ENCODE measurements at places on chromosomes 5 and 9.

DNA sequence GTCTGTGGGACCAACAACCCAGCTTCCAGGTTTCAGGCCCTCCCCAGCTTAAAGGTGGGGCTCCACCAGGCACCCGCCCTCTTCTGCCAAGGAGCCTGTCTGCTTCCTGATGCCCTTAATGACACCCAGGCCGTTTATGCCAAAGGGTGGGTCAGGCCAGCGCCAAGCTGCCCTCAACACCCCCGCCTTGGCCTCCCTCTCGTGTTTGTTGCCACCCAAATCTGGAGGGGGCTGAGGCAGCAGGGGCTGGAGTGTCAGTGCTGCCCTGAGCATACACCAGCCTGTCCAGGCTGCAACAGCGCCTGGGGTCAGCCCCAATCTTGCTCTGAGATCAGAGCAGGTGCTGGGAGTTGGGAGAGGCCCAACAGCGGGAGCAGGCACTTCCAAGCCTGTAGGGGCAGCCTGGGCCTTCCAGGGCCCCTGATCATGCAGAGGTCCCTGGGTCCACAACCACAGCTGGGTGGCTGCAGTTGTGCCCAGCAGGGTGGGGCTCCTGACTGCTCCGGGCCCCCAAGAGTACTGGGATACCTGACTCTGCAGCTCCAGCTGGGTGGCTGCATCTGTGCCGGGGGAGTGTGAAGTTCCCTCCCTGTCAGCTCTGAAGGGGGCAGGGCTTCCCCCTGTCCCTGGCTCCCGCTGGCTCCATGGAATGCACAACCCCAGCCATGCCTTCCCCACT is 34.5 kb upstream of the TYRP1 start:
- no peak for DNase-seq

- DNase-seq = no peak
These were observed 52.0 kb downstream of the ITGA2 start for GRCh38 chr5:53041071-53041692.

GRCh38 chr9:129414377-129414992 is 206.4 kb downstream of the C9orf50 start:
- DNase-seq = no peak

- no peak for DNase-seq
These were observed 574.5 kb upstream of the ARRDC3 start for GRCh38 chr5:91957666-91958065.

DNA sequence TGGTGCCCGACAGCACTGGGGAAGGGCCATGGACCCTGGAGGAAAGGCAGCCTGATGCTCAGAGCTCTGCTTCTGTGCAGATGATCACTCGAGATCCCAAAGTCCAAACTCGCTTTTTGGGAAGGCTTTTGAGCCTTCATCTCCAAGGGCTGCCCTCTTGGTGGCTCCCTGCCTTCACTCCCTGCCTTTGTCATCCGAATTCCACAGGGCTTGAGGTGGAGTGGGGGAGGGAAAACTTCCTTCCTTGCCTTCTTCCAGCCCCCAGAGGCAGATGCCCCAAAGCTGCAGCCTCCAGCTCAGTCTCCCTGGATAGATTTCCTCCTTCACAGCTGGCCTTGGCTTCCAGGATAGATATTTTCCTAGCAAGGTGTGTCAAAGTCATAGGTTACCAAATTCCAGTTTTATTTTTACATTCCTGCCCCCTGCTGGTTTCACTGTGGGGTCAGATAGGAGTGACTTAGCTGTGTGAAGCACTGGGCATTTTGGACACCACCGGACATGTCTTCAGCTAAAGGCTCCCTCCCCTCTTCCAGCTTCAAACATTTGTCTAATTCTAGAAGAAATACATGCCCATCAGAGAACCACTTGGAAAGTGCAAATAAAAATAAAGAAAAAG is 268.2 kb downstream of the HSPA4 start:
- no peak for DNase-seq

GRCh38 chr5:76104027-76104426 is 20.8 kb downstream of the SV2C start:
- DNase-seq = no peak

GRCh38 chr9:113675475-113675941 is 200.6 kb upstream of the ZNF618 start:
- no peak for DNase-seq

DNA sequence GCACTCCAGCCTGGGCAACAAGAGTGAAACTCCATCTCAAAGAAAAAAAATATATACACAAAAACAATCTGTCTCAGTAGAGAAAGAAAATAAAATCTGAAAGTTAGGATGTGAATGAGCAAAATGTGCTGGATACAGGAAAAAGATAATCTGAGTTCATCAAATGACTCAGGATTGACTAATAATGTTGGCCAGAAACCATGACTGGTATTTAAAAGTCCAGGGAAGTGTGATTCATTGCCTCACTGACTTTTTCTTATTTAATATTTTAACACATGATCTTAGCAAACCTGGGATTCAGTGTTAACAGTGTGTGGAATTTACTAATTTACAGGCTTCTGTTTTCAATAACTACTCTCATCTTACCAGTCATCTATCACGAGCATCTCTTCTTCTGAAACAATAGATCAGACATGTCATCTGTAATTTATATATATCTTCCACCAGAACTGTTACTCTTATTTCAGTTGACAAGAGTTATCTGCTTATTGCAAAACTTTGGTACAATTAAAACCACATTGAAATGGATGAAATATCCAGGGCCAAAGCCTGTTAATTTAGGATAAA is 256.7 kb downstream of the CDH12 start:
- DNase-seq = no peak

- DNase-seq = no peak
These were observed 180.8 kb downstream of the TMEM232 start for GRCh38 chr5:110545716-110546115.

DNA sequence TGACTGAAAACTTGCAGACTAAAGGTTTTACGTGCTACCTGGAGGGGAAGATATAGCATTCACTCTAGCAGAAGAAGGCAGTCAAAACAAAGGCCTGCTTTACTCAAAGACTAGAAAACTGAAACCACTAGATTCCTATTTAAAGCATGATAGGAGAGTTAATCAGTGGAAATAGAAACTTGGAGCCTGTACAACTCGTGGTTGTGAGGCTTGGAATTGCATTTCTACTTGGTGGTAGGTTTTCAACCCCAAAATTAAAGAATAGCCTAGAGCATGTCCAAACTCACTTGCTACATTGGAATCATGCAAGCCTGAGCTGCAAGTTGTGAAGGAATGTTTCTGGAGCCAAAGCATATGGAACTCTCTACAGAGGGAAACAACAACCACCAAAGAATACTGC is 1526.4 kb upstream of the NUDT12 start:
- no peak for DNase-seq

DNA sequence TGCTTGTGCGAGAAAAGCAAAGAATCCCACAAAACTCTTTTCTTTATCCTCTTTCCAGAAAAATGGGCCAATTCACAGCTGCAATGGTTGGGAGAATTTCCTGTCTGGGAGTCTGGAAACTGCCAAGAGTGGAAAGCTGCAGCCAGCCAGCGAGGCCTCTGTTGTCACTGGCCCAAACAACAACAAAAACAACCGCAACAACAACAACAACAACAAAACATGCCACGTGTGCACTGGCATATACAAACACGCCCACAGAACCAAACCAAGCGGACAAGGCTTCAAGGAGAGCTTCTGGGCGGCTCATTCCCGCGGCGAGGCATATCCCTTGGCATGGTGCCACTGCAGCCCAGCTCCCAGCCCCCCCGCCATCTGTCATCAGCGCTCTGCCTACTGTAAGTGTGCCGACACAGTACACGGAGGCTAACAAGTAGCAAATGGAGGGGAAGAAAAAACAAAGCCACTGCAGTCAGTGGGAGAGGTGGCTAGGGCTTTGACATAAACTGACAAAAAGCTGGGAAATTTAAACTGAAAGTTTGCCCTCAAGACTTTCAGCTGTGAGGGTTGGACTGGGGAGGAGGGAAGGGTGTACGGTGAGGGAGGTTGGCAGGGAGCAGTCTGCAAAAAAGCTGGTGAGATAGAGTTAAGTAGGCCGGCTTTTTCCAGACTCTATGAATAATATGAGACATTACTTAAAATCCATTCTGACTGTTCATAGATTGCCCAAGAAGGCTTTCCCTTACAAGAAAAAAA is 165.0 kb upstream of the ZNF462 start:
- DNase-seq = no peak

DNA sequence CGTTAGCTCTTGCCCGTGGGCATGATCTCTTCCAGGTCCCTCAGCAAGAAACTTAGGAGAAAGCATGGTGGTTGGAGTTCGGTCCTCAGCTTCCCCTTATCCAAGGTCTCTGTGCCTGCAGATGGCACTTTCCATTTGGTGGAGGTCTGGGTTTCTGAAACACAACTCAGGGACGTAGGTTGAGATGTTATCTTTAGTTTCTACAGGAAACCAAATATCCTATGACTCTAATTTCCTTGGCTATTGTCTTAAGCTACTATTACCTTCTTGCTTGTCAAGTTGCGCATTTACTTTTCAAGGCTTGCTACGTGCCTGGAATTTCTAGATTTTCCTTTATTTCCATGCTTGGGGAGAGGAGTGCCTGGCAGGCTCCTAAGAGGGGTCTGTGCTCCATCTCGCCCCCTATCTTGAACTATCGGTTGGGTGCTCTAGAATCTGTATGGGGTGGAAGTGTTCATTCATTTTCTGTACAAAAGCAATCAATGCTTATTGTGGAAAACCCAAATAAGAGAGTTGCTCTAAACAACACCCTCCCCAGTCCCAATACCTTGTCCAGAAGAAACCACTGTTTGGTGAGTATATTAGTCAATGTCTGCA is 32.9 kb upstream of the KCNIP1 start:
- no peak for DNase-seq

DNA sequence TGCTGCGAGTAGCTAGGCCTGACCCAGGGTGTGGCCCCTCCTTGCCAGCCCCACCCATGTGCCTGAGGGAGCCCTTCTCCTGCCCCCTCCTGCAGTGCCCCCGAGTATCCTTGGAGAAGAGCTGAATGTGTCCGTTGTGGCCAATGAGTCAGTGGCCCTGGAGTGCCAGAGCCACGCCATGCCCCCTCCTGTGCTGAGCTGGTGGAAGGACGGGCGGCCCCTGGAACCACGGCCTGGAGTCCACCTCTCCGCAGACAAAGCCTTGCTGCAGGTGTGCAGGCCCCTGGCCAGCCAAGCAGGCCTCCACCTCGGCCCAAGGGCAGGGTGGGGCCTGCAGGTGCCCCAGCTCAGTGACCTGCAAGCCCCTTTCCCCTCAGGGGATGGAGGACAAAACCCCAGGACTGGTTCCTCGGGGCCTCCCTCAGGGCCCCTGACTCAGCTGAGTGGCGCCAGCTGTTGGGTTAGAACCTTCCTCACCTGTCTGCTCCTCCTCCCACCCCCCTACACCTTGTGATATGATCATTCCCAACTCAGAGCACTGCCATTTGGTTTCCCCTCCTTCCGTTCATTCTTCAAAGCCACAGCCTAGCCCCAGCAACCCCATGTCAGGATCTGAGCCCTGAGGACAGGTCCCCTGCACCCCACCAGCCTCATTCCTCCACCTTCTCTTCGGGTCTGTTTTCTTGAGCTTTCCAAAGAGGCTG is 80.0 kb upstream of the ASS1 start:
- no peak for DNase-seq

DNA sequence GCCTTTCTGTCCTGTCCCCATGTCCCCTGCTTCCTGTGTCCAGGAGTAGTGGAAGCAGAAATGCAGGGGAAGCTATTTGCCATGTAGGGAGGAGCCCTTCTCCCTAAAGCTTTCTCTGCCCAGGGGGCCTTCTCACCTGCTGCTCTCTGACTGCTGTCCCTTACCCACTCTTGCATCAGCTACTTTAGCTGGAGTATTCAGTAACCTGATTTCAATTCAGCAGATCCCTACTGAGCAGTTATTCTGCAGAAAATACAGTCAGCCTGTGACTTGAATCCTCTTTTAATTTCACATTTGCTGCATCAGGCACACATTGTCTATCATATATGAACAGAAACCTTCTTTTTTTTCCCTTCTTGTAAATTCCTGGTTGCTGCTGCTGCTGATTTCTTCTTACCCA is 90.4 kb downstream of the MVB12B start:
- DNase-seq = no peak

DNA sequence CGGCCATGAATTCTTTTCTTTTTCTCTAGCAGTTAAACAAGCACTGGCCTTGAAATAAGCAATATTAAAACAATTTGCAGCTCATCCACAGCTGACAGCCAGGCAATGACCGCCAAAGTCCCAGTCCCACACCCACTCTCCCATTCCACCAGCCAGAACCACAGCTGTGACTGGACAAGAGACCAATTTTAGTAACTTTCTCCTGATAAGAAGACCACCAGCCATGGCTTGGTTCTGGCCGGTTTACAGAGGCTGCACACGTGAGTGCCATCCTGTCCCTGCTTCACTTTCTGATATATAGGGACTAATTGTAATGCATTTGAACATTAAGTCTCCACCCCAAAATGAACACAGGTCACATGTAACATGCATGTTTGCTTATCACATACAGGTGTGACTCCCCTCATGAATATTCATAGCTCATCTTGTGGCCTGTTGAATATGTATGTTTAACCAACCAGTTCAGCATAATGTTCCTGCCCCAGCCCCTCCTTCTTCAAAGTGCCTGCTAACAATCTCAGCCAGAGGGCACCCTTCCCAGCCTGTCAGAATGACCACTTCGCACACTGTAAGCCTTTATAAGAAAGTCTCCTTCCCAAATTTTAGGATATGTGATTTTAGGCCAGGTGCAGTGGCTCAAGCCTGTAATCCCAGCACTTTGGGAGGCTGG is 23.9 kb upstream of the FANCC start:
- DNase-seq = no peak

GRCh38 chr5:144042156-144042555 is 128.3 kb downstream of the YIPF5 start:
- DNase-seq = no peak

DNA sequence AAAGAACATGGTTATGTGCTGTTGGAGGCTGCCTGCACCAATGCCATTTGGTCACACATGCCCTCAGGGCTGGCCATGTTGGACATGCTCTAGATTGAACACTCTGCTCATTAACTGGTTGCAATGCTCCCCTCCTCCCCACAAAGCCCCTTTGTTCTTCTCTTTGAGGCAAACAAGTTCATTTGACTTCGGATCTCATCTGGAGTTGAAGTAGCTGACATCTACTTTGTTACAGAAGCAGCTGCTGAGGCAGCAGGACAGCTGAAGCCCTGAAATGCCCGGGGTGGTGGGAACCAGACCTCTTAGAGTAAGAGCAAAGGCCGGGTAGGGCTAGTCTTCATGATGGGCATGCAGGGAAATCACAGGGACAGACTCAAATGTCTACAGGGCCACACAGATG is 123.5 kb downstream of the APBA1 start:
- DNase-seq = no peak

GRCh38 chr5:172178301-172178987 is 9.6 kb downstream of the STK10 start:
- DNase-seq = no peak
